ENCODE measurements at places on chromosomes 7 and 10.

- DNase-seq = no peak
These were observed 60.6 kb downstream of the PUS7 start for GRCh38 chr7:105461518-105461917.

DNA sequence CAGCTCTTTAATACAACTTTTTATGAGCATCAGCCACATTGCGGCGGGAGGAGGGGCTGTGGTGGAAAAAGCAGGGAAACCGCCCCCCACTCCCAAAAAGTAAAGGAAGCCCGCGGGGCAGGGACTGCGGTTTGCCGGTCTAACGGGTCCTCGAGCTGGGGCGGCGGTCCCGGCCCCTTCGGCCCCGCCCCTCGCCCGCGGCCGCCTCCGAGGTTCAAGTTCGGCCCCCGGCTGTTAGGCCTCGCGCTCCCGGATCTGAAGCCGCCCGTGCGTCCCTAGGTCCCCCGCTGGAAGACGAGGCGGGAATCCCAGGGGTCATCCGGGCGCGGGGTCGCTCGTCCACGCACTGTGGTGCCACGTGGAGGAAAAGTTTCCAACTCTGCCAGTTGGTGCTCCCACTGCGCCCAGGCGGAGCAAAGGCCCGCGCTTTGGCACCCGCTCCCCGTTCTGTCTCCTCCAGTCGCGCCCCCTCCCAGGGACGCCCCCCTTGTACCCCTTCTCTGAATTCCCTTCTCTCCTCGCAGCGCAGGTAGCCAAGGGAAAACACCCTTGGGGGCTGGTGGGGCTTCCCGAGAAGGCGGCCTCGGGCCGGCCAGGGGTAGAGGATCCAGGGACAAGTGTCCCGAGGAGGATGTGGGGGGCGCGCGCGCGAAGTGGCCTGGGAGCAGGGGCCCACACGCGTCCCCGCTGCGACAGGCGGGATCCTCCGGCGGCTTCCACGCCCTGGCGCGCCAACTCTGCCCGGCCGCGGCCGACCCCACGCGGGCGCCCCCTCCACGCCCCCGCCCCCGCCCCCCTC, 798 bp upstream of the AUTS2 start:
- no peak for DNase-seq

DNA sequence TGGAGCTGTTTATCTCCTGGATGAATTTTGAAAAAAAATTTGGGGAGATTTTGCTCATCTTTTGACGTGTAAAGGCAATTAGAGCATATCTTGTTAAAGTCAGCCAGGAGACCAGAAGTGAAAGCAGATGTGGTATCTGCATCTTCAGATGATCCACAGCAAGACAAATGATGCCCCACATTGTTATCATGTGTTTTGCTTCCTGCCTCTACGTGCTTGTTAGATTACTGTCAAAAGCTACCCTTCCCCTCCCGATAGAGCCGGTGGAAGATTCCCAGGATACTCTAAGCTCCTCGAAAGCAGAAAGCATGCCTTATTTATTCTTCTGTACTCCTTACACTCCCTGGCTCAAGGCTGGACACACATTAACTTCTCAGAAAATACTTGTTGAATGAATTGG, 12.9 kb downstream of the COL17A1 start:
- DNase-seq = no peak

GRCh38 chr10:10794046-10794445, 223.6 kb upstream of the CELF2 start:
- no peak for DNase-seq

DNA sequence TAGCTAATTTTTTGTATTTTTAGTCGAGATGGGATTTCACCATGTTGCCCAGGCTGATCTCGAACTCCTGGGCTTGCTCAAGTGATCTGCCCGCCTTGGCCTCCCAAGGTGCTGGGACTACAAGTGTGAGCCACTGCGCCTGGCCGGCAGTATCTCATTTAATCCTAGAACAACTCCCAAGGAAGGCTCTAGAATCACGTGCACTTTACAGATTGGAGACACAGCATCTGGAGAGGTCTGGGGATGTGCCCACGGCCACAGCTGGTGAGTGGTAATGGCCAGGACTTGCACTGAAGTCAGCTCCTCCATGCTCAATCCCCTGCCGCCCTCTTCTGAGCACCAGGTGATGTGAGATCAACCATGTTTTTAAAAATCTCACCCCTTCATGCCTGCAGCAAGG, 43.1 kb downstream of the CARD11 start:
- DNase-seq = no peak

Data from HS-27A (cell line).